ENCODE measurements at places on chromosomes 11 and 22. TPM values are rescaled to one million over a fixed set of nuclear protein-coding genes. Genes with fewer than 3 reads are reported as not detected.
A peak's percentile ranks its signal among the peaks of the same experiment; 100 is the strongest.

DNA sequence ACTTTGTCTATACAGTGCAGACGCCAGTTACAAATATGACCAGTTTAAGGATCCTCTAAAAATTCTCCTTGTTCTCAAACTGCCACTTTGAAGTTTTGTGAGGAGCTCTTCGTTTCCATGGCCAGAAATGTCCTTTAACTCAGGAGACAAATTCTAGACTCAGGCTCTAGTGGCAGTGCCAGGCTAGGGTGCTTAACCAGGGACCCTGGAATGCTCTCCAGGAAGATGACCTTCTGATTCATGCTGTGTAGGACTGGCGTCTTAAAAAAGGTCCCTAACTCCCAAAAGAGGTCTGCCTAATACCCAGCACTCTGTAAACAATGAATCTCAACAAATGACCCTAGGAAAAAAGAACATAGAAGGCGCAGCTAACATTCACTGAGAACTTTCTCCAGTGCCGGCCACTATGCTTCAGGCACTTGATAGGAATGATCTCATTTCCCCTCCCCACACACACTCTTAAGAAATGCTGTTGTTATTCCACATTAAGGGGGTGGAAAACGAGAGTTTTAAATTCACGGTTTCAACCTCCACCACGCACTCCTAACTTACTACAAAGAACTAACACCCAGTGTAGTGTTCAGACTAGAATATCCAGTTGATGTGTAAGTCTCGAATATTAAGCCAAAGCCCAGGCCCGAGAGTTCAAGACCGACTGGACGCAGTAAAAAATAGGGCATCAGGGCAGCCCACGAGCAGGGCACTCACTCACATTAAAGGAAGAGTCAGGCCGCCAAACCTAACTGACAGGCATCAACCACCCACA is 747 bp downstream of the NXF1 start:
- no peak for DNase-seq

- no peak for DNase-seq
These were observed 23.0 kb upstream of the EXPH5 start for GRCh38 chr11:108616549-108616948.

DNA sequence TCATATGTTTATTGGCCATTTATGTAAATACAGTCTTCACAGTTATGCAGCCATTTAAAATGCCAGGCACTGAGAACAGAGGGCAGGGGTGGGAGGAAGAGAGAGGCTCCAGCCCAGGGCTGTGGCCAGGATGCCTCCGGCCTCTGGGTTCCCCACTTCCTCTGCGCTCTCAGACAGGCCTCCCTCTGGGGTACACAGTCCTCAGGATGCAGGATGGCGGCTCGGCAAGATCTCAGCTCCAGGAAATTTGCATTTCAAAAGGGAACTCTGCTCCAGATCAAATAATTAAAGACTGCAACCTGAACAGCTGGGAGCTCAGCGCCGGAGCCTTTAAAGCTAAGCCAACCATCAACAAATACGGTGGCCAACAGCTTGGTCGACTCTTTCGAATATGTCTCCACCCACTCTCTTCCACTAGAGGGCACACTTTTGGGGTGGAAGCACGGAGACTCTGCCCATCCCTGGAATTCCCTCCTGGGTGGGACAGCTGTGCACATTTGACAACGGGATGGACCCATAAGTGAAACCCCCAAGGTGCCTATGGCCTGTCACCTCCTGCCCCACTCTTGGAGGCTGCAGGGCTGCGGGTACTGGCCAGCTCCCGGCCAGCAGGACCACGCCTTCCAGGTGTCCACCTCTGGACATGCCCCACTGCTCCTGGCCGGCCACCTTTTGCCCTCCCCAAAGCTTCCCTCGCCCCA is 1044.7 kb downstream of the BRD1 start:
- no peak for DNase-seq

DNA sequence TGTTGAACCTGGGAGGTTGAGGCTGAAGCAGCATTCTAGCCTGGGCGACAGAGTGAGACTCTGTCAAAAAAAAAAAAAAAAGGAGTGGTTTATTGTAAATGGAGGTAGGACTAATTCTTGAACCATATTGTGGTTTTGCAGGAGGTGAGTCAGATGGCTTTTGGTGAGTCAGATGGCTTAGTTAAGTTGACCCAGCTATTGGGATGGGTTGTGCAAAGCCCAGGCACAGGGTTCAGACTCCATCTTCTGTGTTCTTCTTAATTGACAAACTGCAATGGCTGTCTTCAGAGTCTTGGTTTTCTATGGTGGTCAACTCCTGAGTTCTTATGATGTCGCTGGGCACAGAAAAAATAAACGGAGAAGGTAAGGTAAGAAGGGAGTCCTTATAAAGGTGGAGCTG is 182.7 kb downstream of the ADAMTS15 start:
- no peak for DNase-seq

GRCh38 chr11:100925935-100926334 is 203.7 kb downstream of the PGR start:
- DNase-seq = no peak

DNA sequence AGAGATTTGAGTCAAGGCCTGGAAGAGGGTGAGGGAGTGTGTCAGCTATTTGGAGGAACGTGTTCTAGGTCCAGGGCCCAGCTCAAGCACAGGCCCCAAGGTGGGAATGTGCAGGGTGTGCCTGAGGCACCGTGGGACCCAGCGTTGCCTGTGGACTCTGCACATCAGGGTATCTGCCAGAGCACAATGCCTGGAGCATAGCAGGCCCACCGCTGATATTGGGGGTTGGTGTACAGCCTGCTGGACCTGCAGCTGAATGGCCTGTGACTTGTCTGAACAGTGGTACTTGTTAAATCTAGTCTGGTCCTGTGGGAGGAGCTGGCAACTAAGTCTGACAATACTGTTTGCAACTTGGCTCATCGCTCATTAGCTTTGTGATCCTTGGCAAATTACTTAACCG is 131.7 kb downstream of the GRIK4 start:
- no peak for DNase-seq

- no peak for DNase-seq
These were observed 137.9 kb upstream of the RASSF10 start for GRCh38 chr11:12871241-12871640.

DNA sequence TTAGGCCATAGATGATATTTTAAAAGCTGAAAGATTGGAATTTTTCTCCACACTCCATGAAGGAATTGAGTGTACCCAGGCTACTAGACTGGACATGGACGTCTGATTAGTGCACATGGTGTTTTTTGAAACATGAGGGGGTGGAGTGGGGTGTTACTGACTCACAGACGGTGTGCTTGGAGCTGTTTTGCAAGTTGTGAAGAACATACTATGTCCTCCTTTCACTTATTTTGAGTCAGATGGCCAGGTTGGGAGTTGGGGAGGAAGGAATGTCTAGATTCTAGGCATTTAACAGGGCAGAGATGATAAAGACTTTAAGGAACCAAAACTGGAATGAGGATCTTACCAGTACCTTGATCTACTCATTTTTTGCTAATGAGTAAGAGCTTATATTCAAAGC is 158.1 kb upstream of the MTNR1B start:
- no peak for DNase-seq

- DNase-seq = no peak
These were observed 3.6 kb upstream of the VPS37C start for GRCh38 chr11:61164606-61165424.

- DNase-seq = no peak
These were observed 5.7 kb upstream of the APOBEC3A start for GRCh38 chr22:38951734-38952133.

DNA sequence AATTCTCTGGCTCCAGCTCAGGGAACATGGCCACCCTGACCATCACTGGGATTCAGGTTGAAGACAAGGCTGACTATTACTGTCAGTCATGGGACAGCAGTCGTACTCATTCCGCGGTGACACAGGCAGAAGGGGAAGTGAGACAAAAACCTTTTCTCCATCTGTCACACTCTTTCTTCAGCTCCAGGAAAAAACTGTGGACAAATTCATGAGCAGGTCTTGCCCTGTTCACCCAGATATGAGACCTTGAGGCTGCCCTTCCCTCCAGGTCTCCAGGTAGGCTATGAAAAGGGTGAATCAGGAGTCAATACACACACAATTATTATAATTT is 39.4 kb upstream of the GGTLC2 start:
- no peak for DNase-seq

DNA sequence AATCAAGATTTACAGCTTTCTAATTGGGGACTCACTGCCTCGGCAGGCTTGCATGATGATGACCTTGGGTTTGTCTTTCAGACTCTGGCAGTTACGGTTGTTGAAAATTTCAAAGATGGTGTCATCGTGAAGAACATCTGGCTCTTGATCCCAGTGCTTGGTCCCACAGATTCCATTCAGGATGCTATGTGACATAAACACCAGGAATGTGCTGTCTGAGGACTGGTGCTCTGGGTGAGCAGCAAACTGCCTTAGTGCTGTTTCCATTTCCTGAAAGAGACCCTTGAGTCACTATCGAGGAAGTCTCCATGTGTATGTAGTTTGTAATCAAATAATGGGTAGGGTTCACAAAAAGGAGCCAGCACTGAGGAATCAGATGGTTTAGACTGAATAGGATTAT is 7.1 kb downstream of the CASP12 start:
- no peak for DNase-seq

- DNase-seq = peak; percentile 82
These were observed 1.1 kb upstream of the ABTB2 start for GRCh38 chr11:34358728-34359547.

DNA sequence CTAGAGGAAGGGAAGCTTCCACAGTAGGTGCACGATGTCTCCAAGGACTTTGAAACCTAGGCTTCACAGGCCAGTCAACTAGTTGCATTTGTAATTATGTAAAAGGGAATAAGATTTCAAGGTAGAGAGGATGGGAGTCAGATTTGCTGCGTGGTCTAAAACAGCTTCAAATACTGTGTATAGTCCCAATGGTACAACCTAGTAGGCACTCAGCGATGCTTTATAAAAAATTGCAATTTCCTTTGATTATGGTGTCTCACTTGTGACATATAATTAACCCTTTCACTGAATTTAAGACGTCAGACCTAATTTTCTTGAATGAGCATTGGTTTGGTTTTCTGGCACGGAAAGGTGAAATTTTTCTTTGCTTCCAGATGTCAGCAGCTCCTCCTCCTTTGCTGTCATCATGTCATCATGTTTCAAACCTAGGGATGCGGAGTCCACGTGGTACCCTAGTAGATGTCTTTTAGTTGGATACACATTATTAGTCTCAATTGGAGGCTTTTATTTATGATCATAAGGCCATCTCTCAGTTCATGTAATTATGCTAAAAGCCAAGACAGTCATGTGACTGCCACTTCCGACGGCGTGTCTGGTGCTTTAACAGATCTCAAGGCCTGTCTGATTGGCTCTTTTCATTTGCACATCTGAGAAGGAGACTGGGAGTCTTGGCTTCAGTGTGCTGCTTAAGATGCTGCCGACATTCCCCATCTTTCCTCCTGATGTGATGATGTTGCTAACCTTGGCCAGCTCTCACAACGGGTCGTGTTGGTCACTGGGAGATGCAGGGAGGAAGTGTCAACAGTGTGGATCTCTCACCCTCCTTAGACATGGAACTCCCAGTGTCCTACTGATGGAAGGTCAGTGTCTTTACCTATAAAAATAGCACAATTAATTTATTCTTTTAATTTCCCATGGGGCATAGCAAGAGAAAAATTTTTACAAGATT is 134.0 kb downstream of the HIPK3 start:
- DNase-seq = no peak

GRCh38 chr11:126871792-126872191 is 128.8 kb downstream of the KIRREL3 start:
- no peak for DNase-seq

GRCh38 chr22:38338772-38339379 is 21.6 kb upstream of the CSNK1E start:
- peak; percentile 15 for DNase-seq

DNA sequence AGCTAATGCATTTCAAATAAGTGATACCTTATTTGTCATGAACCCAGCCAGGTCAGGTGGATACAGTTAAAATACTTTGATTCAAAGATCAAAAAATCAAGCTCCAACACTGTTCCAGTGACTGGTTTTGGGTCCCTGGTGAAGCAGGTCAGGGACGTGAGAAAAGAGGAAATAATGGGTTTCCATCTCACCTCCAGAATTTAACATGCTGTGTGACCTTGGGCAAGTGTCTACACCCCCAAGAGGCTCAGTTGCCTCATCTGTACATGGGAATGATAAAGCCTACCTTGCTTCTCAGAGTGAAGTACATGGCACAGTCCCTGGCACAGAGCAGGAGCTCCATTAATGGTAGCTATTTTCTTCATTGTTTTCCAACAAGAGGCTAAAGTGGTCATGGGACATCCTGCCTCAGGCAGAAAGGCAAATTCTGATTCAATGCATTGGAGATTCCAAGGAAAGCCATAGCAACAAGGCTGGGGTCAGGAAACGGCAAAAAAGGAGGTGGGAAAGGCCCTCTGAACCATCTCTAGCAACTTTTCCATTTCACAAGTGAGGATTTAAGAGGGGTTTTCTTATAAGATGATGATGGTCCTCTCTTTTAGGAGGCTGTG is 108.5 kb downstream of the CSNK2A3 start:
- no peak for DNase-seq

DNA sequence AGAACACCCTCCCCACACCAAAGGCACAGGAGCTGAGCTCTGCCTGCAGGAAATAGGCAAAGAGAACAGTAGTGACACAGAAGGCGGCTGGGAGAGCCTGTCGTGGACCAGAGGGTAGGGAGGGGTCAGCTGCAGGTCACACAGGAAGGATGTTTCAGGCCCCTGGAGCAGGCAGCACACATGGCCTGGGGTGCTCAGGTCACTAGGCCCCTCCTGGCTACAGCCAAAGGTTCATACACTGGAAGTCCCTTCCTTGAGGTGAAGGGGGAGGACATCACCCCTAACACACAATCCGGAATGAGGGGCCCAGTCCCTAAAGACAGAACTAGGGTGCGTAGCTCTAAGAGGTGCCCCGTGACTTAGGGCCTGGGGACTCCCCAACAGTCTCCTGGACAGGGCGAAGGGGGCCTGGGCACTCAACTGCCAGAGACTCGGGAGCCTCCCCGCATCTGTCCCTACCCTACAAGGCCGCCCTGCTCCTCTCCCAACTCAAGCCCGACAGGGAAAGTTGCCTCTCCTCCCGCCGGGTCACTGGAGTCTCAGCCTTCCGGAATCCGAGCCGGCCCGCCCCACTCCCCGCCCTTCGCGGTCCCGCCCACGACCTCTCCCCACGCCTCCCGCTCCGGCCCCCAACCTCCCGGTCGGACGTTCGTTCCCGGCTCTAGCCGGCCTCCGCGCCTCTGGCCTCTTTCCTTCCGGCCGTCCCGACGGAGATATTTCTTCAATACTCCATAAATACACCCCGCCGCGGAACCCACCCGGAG is at the start of gene CYB5R2:
Gene CYB5R2 (minus strand): TSS at position 541 of the 764 bp plus-strand sequence. CDS start 675 bp downstream, outside the sequence.
- peak; percentile 94 for DNase-seq

The PNPLA5 gene
- not detected for total RNA-seq

The KAT5 gene
- total RNA-seq = 59.8 TPM

The TMEM126B gene
- 39.7 TPM for total RNA-seq

The PNPLA3 gene
- total RNA-seq = 1.3 TPM

The MUC5AC gene
- not detected for total RNA-seq

The CTSC gene
- total RNA-seq = 176 TPM

The GRM5 gene
- total RNA-seq = 3.4 TPM

The GLYATL1 gene
- total RNA-seq = not detected

The PDE3B gene
- 15.1 TPM for total RNA-seq

The APOL2 gene
- total RNA-seq = 62.8 TPM

The APOL3 gene
- 113 TPM for total RNA-seq

The CACNA1I gene
- 0.16 TPM for total RNA-seq

The XRRA1 gene
- total RNA-seq = 14.9 TPM

The MS4A14 gene
- total RNA-seq = 4.1 TPM

The CHRDL2 gene
- 14.5 TPM for total RNA-seq
